Natural killer cell (primary cell): ENCODE measurements at places on chromosomes 6 and 20. TPM values are rescaled to one million over a fixed set of nuclear protein-coding genes. Genes with fewer than 3 reads are reported as not detected.

GRCh38 chr6:27768556-27768955, 143.6 kb downstream of the OR2B2 start:
- no peak for DNase-seq

GRCh38 chr6:113763311-113763766, 93.8 kb upstream of the MARCKS start:
- DNase-seq = no peak

The GPR63 gene
- 0.31 TPM for total RNA-seq

The BFSP1 gene
- 7.3 TPM for total RNA-seq

- no peak for DNase-seq
Observed at GRCh38 chr6:36095497-36096391, 34.6 kb upstream of the MAPK13 start.

DNA sequence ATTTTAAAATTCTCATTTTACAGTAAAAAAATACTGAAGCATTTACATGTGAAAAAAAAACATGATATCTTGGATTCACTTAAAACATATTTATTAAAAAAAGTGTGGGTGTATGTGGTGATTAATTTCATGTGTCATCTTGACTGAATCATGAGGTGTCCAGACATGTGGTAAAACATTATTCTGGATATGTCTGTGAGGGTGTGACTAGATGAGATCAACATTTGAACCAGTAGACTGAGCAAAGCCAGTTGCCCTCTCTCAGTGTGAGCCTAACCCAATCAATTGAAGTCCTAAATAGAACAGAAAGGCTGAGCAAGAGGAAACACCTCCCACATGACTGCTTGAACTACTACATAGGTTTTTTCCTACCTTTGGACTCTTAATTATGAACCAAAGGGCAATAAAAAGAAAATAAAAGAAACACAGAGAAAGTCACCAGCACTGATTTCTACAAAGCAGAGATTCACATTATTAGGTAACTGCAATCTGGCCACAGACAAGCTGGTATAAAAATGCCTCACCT, 90.5 kb upstream of the VGLL2 start:
- no peak for DNase-seq

- peak; percentile 87 for DNase-seq
Observed at GRCh38 chr6:33204415-33205190, at the start of gene HSD17B8. Gene HSD17B8, plus strand, starts transcription at chr6:33204655. Its CDS starts 14 bp downstream, at chr6:33204669.

The C20orf173 gene
- not detected for total RNA-seq

GRCh38 chr20:37697314-37697713, 3.5 kb downstream of the CTNNBL1 start:
- no peak for DNase-seq

DNA sequence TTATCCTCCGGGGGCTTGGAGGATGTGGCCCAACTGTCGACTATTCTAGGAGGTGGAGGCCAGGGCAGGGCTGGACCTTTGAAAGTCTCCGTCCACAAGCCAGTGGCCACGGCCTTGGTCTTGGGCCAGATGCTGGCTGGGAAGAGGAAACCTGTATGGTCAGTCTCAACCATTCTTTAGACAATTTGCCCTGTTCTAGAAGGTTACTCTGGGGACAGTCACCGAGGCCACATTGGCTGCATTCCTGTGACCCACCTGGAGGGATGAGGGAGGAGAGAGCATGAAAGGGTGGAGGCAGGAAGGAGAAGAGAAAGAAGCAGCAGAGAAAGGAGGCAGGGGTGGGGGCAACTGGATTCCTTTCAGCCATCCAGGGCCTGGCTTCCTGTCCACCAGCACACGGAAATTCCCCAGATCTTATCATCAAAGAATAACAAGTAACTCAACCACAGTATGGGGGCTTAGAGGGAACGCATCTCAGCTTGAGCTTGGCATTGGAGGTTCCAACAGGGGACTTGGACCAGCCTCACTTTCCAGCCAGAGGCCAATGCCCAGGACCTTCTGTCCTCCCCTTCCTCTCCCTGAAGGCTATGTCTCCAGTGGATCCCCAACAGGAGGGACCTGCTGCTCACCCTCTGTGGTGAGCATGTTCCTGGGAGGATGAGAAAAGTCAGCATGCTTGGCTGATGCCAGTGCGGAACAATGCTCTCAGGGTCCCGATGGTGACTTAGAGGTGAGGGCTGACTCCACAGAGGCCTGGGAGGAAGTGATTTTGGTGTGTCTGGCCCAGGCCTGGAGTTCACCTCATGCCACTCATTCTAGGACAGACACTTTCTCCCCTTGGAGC, 30.4 kb downstream of the TGM2 start:
- no peak for DNase-seq

DNA sequence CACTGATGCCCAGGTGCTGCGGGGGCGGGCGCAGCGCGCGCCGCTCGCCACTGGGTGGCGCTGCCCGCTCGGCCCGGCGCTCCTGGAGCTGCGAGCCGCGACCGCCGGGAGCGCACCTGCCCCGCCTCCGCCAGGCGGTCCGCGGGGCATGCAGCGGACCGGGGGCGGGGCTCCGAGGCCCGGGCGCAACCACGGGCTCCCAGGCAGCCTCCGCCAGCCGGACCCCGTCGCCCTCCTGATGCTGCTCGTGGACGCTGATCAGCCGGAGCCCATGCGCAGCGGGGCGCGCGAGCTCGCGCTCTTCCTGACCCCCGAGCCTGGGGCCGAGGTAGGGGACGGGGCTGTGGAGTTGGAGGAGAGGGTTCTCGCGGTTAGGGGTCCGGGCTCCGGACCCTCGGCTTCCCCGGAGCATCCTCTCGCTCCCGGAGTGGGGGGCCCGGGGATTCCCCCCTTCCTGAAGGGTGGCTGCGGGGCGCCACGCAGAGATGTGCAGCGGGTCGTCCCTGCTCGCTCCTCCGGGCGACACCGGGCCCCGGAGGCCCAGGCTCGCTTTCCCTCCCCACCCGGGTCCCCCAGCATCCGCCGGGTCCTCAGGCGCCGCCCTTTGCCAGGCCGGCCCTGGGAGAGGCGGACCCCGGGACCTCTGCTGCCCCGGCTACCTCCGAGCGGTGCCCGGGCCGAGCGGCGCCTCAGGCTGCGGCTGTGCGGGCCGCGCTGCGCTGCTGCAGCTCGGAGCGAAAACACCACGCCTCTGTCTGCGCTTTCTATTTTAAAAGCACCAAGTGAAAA, at the start of gene BCAS4:
Gene BCAS4 (plus strand): TSS at position 216 of the 789 bp plus-strand sequence. CDS start 23 bp downstream, at position 239.
- peak; percentile 84 for DNase-seq

- DNase-seq = no peak
Observed at GRCh38 chr6:125154761-125155135, 1.2 kb downstream of the TPD52L1 start.

The PDE7B gene
- 0.14 TPM for total RNA-seq

DNA sequence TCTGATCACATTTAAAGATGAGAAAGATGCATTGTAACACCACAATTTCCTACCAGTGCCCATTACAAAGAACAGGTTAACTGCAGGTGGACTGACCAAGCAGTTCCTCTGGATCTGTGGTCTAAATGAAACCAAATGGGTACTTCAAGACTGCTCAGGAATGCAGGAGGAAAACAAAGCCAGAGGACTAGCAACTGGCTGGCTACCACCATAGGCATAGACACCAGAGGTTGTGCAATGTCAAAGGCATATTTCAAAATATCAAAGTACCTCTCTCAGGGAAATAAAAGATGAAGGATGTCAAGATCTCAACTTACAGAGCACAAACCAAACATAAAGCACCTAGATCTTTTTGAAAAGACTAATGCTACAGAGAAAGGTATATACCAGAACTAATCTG, 65.5 kb downstream of the GMDS start:
- DNase-seq = no peak

The CCND3 gene
- total RNA-seq = 409 TPM

The MICB gene
- 39.0 TPM for total RNA-seq

- DNase-seq = no peak
Observed at GRCh38 chr20:37989601-37990295, 43.5 kb downstream of the TTI1 start.

GRCh38 chr6:90361174-90361573, 64.5 kb upstream of the BACH2 start:
- DNase-seq = no peak

DNA sequence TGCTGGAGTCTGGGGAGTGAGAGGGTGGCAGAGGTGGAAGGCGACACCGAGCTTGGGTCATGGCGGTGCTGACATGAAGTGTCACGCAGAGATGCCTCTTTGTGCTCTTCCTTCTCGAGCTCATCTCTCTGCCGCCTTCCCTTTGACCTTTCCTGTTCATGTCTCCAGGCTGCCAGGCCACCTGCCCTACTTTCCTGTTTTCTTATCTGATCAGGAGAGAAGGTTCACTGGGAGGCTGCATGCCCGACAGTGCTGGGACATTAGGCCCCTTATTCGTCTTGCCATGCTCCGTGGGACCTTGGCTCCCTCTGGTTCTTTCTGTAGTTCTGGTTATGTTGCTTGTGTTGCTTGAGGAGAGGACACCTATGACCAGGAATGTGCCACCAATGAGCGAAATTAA, 33.2 kb downstream of the CST8 start:
- DNase-seq = no peak

DNA sequence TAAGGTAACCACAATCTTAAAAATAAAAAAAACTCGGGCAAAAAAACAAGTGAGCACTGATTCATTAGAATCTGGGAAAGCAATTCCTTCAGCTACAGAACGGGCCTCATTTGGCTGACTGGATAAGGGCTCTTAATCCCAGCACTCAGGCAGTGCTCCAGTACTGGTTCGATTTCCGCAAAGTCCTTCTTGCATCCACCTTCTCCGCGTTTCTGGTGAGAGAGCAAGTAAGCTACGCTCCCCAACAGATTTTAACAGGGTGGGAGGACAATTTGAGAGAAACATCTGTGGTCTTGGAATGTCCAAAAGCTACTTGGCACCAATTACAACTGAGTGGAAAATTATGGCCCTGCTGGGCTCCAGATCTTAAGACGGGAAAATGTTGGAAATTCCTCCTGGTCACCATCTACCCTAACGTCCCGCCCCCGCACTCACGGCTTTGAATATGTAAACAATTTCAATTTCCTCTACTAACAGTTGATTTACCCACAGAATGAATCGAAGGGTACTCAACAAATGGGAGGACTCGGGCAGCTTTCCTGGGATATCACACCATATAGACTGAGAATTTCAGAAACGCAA, 18.1 kb upstream of the ZSCAN9 start:
- DNase-seq = no peak

GRCh38 chr6:98433325-98434056, 400.9 kb upstream of the POU3F2 start:
- DNase-seq = no peak

DNA sequence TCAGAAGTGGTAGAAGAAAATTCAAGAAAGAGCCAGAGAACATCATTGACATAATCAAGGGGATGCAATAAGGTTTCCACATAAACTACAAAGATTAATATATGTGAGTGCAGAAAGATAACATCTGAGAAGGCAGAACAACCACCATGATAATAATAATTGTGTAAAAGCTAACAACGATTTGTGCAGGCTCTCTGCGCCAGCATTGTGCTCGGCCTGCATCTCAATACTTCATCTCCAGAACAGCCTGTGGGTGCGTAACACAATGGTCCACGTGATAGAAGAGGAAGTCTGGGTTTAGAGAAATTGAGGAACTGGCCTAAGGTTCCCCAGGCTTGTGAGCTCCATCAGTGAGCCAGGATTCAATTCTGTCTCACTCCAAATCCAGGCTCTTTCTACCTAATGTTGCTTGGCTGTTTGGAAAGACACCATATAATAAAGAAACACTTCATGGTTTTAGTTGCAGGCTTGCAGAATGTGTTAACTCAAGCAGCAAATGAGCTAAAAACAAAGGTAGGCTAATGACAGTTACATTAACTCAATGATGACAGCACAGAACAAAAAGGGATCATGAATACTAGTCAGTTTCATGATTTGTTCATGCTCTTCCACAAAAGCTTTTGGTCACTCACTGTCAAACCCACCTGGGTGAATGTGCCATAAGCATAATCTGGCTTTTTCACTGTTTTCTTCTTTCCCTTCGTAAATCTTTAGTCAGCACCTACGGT, 71.2 kb downstream of the LY86 start:
- DNase-seq = no peak

- no peak for DNase-seq
Observed at GRCh38 chr20:10313215-10313614, 94.6 kb downstream of the SNAP25 start.

The WTAP gene
- total RNA-seq = 141 TPM

The FAM209B gene
- 2.0 TPM for total RNA-seq

DNA sequence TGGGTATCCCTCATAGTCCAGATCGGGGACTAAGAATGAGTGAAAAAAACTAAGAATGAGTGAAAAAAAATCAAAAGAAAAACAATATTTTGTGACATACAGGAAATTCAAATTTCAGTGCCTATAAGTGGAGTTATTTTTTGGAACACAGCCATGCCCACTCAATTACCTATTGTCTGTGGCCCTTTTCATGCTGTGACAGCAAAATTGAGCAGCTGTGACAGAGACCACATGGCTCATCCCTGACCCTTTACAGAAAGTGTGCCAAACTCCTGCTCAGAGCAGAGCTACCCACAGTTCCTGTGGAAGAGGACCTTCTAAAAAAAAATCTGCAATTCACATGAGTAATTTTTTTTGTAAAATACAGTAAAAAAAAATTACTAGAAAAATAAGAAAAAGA, 1.4 kb downstream of the NCR2 start:
- peak; percentile 19 for DNase-seq

DNA sequence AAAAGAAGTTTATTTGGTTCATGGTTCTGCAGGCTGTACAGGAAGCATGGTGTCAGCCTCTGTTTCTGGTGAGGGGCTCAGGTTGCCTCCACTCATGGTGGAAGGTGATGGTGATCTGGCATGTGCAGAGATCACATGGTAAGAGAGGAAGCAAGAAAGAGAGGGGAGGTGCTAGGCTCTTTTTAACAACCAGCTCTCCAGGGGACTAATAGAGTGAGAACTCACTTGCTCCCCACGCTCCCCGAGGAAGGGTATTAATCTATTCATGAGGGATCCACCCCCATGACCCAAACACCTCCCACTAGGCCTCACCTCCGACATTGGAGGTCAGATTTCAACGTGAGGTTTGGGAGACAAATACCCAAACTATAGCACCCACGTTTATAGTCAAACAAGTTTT, 4.0 kb upstream of the GJB7 start:
- no peak for DNase-seq

DNA sequence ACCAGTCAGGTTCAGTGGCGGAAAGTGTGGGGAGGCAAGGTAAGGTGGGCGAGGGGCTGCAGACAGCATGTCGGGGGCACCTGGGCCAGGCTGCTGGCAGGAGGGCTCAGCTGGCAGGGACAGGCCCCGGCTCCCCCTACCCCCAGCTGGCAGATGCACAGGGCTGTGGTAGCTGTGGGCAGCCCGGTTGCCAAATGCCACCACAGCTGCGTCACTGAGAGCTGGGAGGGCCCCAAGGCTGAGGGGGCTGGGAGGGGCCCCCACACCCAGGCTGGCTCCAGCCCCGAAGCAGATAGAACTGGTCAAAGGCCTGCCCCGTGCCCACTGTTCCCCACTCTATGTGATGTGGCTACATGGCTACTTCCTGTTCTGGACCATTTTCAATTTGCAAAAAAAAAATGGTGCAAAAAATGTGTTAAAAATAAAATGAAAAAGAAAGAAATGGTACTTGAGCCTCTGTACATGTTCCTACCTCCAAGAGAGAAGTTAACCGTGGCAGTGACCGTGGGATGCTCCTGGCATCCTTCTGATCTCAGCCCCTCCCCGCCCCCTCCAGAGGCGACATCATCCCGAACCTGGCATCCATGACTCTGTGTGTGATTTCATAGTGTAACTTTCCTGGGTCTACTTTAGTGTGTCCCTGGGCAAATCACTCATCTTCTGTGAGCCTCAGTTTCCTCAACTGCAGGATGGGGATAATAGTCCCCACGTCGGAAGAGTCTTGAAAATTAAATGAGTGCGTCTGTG, 64.4 kb downstream of the UBE2V1 start:
- peak; percentile 76 for DNase-seq

- DNase-seq = no peak
Observed at GRCh38 chr6:166156942-166157341, 10.7 kb downstream of the TBXT start.

GRCh38 chr6:56841751-56842150, 113.2 kb upstream of the BEND6 start:
- DNase-seq = no peak

The PREP gene
- 30.0 TPM for total RNA-seq

The LY6G5B gene
- total RNA-seq = 46.0 TPM
